ENCODE measurements at places on chromosomes 4 and X. TPM values are rescaled to one million over a fixed set of nuclear protein-coding genes. Genes with fewer than 3 reads are reported as not detected.

GRCh38 chr4:184163813-184164212 is 53.9 kb downstream of the ENPP6 start:
- H3K4me1 ChIP-seq, result no peaks in the 10 kb centered on the region
- DNase-seq, result peak; percentile 6
- H3K4me3 ChIP-seq, result no peak overlapping the region
- no peak overlapping the region for H3K27ac ChIP-seq
- H3K27me3 ChIP-seq, result peaks cover 2% of the 10 kb centered on the region

DNA sequence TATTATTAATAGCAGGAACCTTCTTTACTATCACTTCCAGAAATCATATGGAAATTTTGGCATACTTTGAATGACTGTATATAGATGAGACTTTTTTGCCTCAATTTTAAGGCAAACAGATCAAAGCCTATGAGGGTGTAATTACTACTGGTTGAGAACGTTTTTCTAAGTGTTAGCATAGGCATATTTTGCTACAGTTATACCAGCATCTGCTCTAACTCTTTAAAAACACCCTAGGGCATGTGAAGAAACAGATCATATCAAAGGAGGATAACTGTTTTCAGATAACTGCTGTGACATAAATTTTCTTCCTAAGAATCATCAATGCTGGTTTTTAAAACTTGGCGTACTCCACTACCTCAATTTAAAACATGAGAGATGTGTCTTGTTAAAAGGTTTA is 1155.3 kb downstream of the FSTL5 start:
- H3K4me1 ChIP-seq, result no peaks in the 10 kb centered on the region
- DNase-seq, result no peak
- no peaks in the 10 kb centered on the region for H3K27me3 ChIP-seq
- no peak overlapping the region for H3K4me3 ChIP-seq
- H3K36me3 ChIP-seq, result no peaks in the 10 kb centered on the region
- no peak overlapping the region for H3K27ac ChIP-seq

- no peaks in the 10 kb centered on the region for H3K27me3 ChIP-seq
- no peaks in the 10 kb centered on the region for H3K36me3 ChIP-seq
- no peak overlapping the region for H3K27ac ChIP-seq
- no peak for DNase-seq
- no peaks in the 10 kb centered on the region for H3K4me1 ChIP-seq
Observed at GRCh38 chrX:150227321-150227860, 135.7 kb upstream of the MAMLD1 start.

LRCH2 gene
- total RNA-seq, result 12.8 TPM

DNA sequence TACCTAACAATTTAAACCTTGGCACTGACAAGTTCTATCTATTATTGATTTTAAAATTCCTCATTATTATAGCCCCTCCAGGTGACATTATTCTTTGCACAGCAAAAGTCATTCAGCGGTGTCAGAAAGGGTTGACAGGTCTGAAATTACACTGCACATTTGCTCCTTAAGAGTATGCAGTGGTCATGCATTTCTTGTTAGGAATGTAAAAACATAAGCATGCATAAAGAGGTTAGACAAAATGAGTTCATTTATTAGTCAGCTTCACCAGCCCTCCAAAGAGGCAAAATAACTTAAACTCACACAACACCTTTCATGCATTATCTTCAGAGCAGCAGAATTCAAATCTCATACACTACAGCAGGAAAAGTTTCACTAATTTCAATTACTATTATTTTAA is 158.8 kb downstream of the HNRNPD start:
- H3K27ac ChIP-seq, result no peak overlapping the region
- H3K36me3 ChIP-seq, result no peaks in the 10 kb centered on the region
- no peak for DNase-seq
- no peak overlapping the region for H3K4me3 ChIP-seq

- no peak overlapping the region for H3K4me3 ChIP-seq
- no peaks in the 10 kb centered on the region for H3K27me3 ChIP-seq
- no peak for DNase-seq
- H3K4me1 ChIP-seq, result no peaks in the 10 kb centered on the region
- H3K36me3 ChIP-seq, result no peaks in the 10 kb centered on the region
Observed at GRCh38 chr4:185700630-185701029, 111.4 kb downstream of the SORBS2 start.

RIBC1 gene
- total RNA-seq, result 0.77 TPM

GRCh38 chr4:122819708-122820449 is 6.8 kb upstream of the FGF2 start:
- no peaks in the 10 kb centered on the region for H3K36me3 ChIP-seq
- H3K4me1 ChIP-seq, result peaks cover 3% of the 10 kb centered on the region
- no peaks in the 10 kb centered on the region for H3K27me3 ChIP-seq
- no peak overlapping the region for H3K4me3 ChIP-seq

- no peaks in the 10 kb centered on the region for H3K36me3 ChIP-seq
- no peaks in the 10 kb centered on the region for H3K4me1 ChIP-seq
- H3K27ac ChIP-seq, result no peak overlapping the region
- no peak for DNase-seq
- H3K4me3 ChIP-seq, result no peak overlapping the region
- no peaks in the 10 kb centered on the region for H3K27me3 ChIP-seq
Observed at GRCh38 chr4:127403471-127404084, 229.2 kb upstream of the INTU start.

DNA sequence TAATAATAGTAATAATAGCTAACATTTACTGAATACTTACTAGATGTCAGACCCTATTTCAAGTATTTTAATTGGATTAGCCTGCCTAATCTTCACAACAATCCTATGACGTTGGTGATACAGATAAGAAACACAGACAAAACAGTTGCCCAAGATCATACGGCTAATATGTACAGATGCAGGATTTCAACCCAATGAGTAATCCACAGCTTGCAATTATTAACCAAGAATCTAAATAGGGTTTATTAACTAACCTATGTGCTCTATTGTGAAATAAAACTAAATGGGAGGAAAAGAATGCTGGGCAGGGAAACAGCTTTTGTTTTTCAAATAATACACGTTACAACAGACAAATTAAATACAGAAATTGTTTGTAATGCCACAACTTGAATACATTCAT is 23.4 kb downstream of the FBXO8 start:
- H3K36me3 ChIP-seq, result no peaks in the 10 kb centered on the region
- H3K4me1 ChIP-seq, result no peaks in the 10 kb centered on the region
- no peak overlapping the region for H3K4me3 ChIP-seq

DNA sequence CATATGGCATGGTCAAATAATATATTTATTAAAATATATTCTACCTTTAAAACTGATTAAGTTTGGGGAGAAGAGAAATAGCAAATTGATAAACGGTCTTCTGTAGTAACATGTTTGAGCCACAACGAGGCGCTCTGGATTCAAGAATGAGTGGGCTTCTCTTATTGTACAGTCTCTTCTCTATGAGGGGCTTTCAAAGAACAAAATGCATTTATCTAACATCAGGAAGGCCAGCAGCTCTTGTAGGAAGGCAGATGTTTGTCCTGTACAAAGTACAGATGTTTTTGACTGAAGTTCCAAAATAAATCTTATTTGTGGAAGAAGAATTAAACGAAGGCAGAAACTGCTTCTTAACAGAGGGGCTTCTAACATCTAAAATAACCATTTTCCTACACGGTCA is 153.6 kb downstream of the RASL11B start:
- H3K4me3 ChIP-seq, result no peak overlapping the region
- H3K4me1 ChIP-seq, result peaks cover 4% of the 10 kb centered on the region
- peak; percentile 81 for DNase-seq
- H3K27ac ChIP-seq, result no peak overlapping the region
- H3K27me3 ChIP-seq, result no peaks in the 10 kb centered on the region
- no peaks in the 10 kb centered on the region for H3K36me3 ChIP-seq
